ENCODE measurements at places on chromosomes 2 and 18.

DNA sequence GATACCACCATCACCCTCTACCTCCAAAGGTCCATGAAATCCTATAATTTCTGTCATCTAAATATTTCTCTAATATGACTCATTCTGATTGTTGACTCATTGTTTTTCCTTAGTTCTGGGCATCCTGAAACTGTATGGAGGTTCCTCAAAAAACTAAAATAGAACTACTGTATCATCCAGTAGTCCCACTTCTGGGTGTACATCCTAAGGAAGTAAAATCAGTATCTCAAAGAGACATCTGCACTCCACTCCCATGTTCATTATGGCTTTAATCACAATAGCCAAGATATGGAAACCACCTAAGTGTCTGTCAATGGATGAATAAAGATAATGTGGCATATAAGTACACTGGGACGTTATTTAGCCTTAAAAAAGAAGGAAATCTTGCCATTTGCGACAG is 125.8 kb upstream of the MYO3B start:
- no peak for DNase-seq

GRCh38 chr18:11324956-11325882 is 175.8 kb upstream of the PIEZO2 start:
- DNase-seq = no peak

GRCh38 chr2:98882971-98883779 is 52.9 kb downstream of the CRACDL start:
- DNase-seq = no peak

GRCh38 chr2:232772531-232772930 is 3.8 kb downstream of the KCNJ13 start:
- no peak for DNase-seq

- DNase-seq = no peak
Measured at GRCh38 chr2:189022492-189022891, 48.3 kb downstream of the COL3A1 start.

- DNase-seq = no peak
Measured at GRCh38 chr18:62420151-62420512, 95.0 kb downstream of the TNFRSF11A start.

- DNase-seq = no peak
Measured at GRCh38 chr2:174597345-174598047, at the start of gene WIPF1. WIPF1 (minus strand) TSS chr2:174597804; CDS start chr2:174585573, 12,231 bp downstream.

DNA sequence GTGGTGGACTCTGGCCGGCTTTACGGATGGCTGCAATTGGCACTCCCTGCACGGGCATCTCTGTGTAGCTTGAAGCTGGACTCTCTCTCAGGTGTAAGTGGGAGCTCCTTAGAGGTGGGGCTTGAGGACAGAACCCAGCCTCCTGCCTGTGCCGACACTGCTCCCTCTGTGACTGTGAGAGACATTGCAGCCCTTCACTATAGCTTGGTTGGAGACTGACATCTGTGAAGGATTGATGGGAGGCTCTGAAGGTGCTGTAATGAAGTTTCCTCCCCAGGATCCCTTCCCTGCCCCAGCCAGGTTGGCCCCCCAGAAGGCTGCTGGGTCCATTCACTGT is 166.7 kb downstream of the SH3RF3 start:
- no peak for DNase-seq

- no peak for DNase-seq
Measured at GRCh38 chr2:134253117-134253704, 661 bp upstream of the MGAT5 start.

- DNase-seq = peak; percentile 6
Measured at GRCh38 chr2:88903749-88904353, 212.4 kb downstream of the RPIA start.

- no peak for DNase-seq
Measured at GRCh38 chr2:176581557-176582165, 312.4 kb downstream of the MTX2 start.

DNA sequence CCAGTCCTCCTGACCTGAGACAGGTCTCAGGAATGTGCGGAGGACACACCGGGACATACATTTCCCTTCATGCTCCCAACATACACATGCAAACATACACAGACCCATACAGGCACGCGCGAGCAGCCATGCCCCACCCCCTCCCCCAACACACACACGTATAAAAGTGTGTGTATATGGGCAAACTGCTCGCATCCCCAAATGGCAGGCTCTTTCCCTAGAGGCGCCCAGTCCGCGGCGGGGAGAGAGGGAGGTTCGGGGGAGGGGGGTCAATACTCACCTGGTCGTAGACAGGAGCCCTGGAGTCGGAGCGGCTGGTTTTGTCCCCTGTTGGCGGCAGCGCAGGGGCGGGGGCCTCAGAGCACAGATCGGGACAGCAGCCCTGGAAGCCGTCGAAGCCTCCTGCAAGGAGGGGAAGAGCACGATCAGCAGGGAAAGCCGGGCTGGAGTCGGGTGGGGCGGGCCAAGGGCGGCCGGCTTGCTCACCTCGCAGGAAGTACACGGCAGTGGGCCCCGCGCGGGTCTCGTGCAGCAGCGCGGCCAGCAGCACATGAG is 682 bp downstream of the DUSP2 start:
- DNase-seq = no peak

GRCh38 chr2:133363884-133364283 is 204.4 kb downstream of the NCKAP5 start:
- DNase-seq = no peak

GRCh38 chr2:101759162-101759561 is 61.7 kb downstream of the MAP4K4 start:
- no peak for DNase-seq

DNA sequence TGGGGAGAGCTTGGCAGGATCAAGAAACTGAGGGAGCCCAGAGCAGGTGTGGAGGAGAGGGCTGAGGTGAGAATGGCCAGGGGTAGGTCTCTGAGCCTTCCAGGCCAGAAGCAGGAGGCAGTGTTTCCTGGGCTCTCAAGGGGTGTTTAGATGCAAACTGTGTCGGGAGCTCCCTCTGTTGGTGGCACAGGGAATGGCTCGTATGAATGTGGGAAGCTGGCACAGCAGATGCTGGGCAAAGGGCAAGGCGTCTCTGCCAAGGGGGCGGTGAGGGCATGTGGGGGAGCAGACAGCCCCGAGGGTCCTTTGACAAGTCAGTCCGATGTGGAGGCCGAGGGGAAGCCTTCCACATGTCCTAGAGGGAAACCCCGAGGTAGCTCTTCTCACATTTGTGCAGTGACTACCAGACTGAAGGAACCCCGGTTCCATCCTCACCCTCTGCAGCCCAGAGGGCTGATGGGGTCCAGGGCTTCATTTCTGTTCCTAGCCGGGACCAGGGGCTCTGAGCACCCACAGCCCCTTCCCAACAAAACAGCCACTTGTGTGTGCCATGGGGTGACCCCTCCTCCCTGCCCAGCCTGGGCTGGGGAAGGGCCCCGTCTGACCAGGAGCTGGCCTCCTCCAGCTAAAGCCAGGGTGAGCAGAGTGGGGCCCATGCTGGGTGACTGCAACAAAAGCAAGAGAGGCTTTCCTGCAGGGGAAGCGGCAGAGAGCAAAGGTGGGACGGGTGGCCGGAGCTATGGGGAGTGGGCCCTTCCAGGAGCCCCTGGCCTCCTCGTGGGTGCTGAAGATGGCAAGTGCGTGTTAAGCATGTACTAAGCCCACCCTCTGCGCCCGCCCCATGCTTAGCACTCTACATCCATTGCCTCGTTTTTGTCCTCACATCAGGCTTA is 103.4 kb downstream of the SEPTIN10 start:
- peak; percentile 93 for DNase-seq

- no peak for DNase-seq
Measured at GRCh38 chr2:111679202-111679601, 204.8 kb downstream of the ANAPC1 start.

GRCh38 chr2:185137700-185138099 is 539.4 kb downstream of the ZNF804A start:
- DNase-seq = no peak

- no peak for DNase-seq
Measured at GRCh38 chr2:132849118-132849517, 179.1 kb upstream of the LYPD1 start.

- DNase-seq = no peak
Measured at GRCh38 chr2:174007010-174007409, 41.8 kb upstream of the SP3 start.

DNA sequence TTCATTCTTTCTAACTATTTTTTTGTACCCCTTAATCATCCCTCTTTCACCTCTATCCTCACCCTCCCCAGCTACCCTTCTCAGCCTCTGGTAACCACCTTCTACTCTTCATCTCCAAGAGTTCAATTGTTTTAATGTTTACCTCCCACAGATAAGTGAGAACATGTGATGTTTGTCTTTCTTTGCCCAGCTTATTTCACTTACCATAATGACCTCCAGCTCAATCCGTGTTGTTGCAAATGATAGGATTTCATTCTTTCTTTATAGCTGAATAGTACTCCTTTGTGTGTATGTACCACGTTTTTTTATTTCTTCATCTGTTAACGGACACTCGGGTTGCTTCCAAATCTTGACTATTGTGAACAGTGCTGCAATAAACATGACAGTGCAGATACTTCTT is 22.1 kb upstream of the TMEM37 start:
- DNase-seq = no peak

GRCh38 chr2:26590508-26590907 is 50.7 kb downstream of the CIB4 start:
- DNase-seq = no peak

DNA sequence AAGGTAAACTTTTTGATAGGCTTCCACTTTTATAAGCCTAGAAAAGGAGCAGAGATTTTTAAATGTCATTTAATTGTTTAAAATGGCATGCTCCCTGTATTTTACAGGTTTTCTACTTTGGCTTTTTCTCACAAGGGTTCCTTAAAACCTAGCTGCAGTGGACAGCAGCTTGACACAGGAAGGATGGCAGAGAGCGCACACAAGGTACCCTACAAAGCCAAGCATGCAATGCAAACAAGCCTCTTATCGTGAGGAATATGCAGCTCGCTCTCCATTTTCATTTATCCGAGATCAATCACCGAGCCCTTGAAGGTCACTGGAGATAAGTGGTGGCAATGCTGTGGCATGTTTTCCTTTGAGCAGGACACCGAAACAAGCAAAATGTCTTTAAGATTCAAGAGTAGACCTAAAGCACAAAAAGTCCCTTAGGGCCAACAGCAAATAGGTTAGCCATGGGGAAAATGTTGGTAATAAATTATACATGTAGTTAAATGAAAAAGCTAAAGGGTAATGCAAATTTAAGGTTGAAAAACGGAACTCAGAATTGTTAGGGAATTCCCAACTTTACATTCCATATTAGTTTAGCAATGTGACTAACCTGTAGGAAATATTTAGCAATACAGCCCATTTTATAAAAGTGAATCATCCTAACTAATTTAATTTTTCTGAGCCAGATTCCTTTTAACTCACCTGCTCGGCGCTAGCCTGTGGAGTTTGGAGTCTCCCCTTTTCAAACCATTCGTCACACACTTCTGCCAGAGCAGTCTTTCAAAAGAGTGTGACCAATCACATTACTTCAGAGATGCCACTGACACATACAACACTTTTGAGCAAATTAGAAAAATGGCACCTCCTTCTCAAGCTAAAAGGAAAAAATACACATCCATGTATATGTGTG is 337.9 kb upstream of the PKDCC start:
- DNase-seq = no peak

DNA sequence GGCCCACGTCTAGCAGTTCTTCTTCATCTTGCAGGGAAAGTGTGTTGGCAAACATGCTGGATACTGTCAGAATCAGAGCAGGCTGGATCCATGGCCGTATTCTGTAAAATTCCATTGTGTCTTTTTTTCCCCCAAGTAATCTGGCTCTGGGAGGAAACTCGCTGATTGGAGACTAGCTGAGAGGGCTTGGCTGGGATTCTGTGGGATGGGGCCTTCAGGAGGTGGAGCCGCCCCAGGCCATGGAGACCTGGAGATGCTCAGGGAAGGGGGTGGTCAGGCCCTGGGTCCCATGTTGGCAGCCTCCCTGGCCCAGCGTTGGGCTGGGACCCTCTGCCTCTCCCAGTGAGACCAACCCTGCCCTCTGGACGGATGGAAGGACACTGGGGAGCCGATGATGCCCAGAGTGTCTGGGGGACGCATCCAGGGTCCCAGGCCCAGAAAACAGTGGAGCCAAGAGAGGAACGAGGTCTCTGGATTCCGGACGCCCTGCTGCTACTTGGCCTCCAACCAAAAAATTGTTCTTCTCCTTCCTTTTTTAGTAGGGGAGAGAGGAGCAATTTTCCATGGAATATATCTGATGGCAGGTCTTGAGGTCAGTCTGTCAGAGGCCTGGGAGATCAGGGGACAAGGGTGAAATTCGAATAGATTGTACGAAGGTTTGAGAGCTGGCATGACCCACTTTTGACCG is 114.5 kb downstream of the AGAP1 start:
- DNase-seq = no peak

All from tibial nerve (tissue), 4 donors.